ENCODE measurements at places on chromosomes 12 and 14. TPM values are rescaled to one million over a fixed set of nuclear protein-coding genes. Genes with fewer than 3 reads are reported as not detected.

- peaks cover 8% of the 10 kb centered on the region for H3K36me3 ChIP-seq
- no peaks in the 10 kb centered on the region for H3K27me3 ChIP-seq
- DNase-seq, result no peak
- H3K4me1 ChIP-seq, result peaks cover 42% of the 10 kb centered on the region
- no peak overlapping the region for H3K4me3 ChIP-seq
Observed at GRCh38 chr12:122060081-122060501, 18.5 kb upstream of the MLXIP start.

- no peak overlapping the region for H3K4me3 ChIP-seq
- no peaks in the 10 kb centered on the region for H3K4me1 ChIP-seq
- no peaks in the 10 kb centered on the region for H3K27me3 ChIP-seq
- no peak overlapping the region for H3K27ac ChIP-seq
- no peak for DNase-seq
Observed at GRCh38 chr12:31510034-31510433, 80.9 kb downstream of the DENND5B start.

DNA sequence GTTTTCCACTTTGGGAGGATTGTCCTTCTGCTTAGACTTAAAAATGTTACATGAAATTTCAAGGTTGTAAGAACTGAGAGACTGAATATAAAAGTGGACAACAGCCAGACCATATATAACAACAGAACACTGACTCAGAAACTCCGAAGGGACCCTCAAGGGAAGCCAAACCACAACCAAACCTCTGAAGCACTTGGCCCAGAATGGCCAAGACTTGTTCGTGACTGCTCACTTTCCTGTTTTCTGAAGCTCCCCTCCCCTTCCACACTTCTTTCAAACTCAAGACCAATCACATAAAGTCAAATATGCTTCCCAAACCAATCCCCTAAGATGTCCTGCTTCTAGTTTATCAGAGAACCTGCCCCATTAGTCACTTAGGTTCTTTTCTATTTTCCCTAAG is 13.7 kb downstream of the OR6J1 start:
- H3K36me3 ChIP-seq, result no peaks in the 10 kb centered on the region
- H3K27ac ChIP-seq, result no peak overlapping the region
- H3K4me3 ChIP-seq, result no peak overlapping the region
- no peaks in the 10 kb centered on the region for H3K27me3 ChIP-seq
- DNase-seq, result no peak
- H3K4me1 ChIP-seq, result no peaks in the 10 kb centered on the region

DNA sequence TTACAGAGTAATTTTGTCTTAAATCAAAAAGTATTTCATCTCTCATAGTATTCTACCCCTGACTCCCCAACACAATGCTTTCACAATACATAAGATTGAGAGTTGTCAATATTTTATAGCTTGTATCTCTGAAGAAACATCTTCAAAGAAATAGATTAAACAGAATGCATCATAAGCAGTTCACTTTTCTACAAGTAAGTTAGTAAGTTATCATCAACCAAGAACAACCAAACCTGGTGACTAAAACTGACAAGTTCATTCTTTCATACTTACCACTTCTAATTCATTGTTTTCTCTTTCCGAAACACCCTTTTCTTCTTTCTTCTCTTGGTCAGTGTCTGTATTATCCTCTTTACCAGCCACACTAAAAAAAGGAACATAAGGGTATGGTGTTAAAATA is 101.2 kb downstream of the KIF21A start:
- DNase-seq, result no peak
- H3K4me3 ChIP-seq, result no peak overlapping the region
- H3K27ac ChIP-seq, result no peak overlapping the region
- no peaks in the 10 kb centered on the region for H3K27me3 ChIP-seq
- no peaks in the 10 kb centered on the region for H3K36me3 ChIP-seq

GRCh38 chr12:116726694-116727093 is 11.2 kb downstream of the SPRING1 start:
- peaks cover 6% of the 10 kb centered on the region for H3K4me1 ChIP-seq
- H3K4me3 ChIP-seq, result no peak overlapping the region
- no peak for DNase-seq
- peaks cover 8% of the 10 kb centered on the region for H3K36me3 ChIP-seq
- H3K27me3 ChIP-seq, result no peaks in the 10 kb centered on the region
- H3K27ac ChIP-seq, result no peak overlapping the region

Gene CLEC6A
- total RNA-seq, result not detected

GRCh38 chr12:20469300-20469699 is 101.0 kb downstream of the PDE3A start:
- H3K36me3 ChIP-seq, result no peaks in the 10 kb centered on the region
- no peaks in the 10 kb centered on the region for H3K27me3 ChIP-seq
- H3K4me3 ChIP-seq, result no peak overlapping the region
- no peaks in the 10 kb centered on the region for H3K4me1 ChIP-seq
- DNase-seq, result no peak

GRCh38 chr12:96061864-96062453 is 26.6 kb upstream of the LTA4H start:
- H3K4me3 ChIP-seq, result no peak overlapping the region
- DNase-seq, result no peak
- no peaks in the 10 kb centered on the region for H3K36me3 ChIP-seq
- H3K27ac ChIP-seq, result no peak overlapping the region

- H3K4me3 ChIP-seq, result no peak overlapping the region
- H3K27ac ChIP-seq, result no peak overlapping the region
- H3K36me3 ChIP-seq, result no peaks in the 10 kb centered on the region
- DNase-seq, result no peak
Observed at GRCh38 chr12:27208414-27208750, 35.7 kb upstream of the STK38L start.

Gene CELA1
- not detected for total RNA-seq

DNA sequence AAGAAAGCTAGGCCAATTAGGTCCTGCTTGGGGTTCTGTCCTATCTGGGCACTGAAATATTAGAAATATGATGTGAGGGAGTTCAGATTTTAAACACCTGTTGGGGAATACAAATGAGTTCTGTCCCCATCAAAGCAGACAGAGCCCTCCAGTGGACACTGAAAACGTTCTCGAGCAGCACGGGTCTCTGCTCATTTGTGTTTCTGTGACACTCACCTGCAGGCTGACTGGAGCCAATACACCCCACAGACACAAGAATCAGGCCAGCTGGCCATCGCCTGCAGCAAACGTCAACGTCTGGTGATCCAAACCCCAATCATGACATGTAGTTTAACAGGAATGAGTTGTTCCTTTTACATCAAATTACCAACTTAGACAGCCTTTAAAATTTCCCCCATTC is 493.4 kb upstream of the TMEM132C start:
- no peak overlapping the region for H3K27ac ChIP-seq
- H3K4me3 ChIP-seq, result no peak overlapping the region
- no peaks in the 10 kb centered on the region for H3K4me1 ChIP-seq
- H3K27me3 ChIP-seq, result no peaks in the 10 kb centered on the region

GRCh38 chr14:49506650-49507049 is 79.5 kb downstream of the RPS29 start:
- no peaks in the 10 kb centered on the region for H3K4me1 ChIP-seq
- H3K27me3 ChIP-seq, result no peaks in the 10 kb centered on the region
- no peak overlapping the region for H3K4me3 ChIP-seq
- DNase-seq, result no peak
- H3K27ac ChIP-seq, result no peak overlapping the region
- no peaks in the 10 kb centered on the region for H3K36me3 ChIP-seq

Gene RHEBL1
- total RNA-seq, result 1.7 TPM

- peaks cover 68% of the 10 kb centered on the region for H3K4me1 ChIP-seq
- no peaks in the 10 kb centered on the region for H3K36me3 ChIP-seq
- H3K4me3 ChIP-seq, result peak overlapping the region; percentile 92
Observed at GRCh38 chr12:120902846-120903411, 1.2 kb downstream of the SPPL3 start.

DNA sequence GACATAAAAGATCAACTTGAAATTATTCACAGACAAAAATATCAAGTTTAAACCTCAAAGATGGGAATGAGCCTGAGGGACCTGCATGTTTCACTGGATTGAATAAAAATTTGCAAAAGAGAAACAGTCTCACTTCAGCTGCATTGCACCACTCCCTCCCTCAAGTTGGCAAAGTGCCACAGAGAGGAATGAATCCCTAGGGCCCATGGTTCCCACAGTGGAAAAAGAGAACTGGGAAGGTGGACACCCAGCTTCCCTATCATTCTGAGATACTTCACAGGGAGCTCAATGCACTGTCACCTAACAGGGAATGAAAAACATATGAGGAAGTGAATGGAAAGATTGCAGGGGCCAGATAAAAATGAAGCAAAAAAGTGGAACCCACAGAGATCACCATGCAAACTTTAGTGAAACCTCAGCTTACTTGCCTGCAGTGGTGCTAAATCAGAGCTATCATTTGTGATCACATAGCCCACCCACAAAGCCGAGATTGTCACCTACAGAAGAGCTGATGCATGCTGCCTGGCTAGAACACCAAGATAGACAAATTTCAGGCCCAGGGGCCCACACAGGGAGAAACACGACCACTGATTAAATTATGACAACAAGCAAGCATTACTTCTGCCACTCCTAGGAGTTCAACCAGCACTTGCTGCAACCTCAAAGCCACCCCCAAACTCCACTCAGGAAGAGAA is 911.3 kb downstream of the LRFN5 start:
- no peaks in the 10 kb centered on the region for H3K27me3 ChIP-seq
- H3K4me3 ChIP-seq, result no peak overlapping the region
- no peaks in the 10 kb centered on the region for H3K36me3 ChIP-seq
- DNase-seq, result no peak

Gene TRIAP1
- total RNA-seq, result 3.9 TPM

Gene CKB
- 179 TPM for total RNA-seq

DNA sequence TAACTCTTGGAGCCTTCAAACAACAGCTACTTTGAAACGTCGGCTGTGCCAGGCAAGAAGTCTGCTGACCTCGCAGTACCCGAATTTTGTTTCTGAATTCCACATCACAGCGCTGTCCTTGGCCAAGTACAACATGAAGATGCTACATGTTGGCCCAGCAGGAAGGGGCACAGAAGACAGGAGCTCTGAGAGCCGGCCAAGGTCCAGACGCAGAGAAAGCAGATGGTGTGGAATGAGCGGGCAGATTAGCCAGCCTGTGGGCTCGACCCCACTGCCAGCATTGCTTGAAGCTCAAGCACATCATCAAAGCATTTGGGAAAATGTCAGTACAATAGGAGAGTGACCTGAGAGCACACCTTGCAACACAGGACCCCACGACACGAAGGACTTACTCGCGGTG is 64.5 kb downstream of the FZD10 start:
- H3K4me1 ChIP-seq, result no peaks in the 10 kb centered on the region
- DNase-seq, result no peak
- H3K4me3 ChIP-seq, result no peak overlapping the region
- H3K27ac ChIP-seq, result no peak overlapping the region
- H3K27me3 ChIP-seq, result no peaks in the 10 kb centered on the region

Gene MYL2
- not detected for total RNA-seq

DNA sequence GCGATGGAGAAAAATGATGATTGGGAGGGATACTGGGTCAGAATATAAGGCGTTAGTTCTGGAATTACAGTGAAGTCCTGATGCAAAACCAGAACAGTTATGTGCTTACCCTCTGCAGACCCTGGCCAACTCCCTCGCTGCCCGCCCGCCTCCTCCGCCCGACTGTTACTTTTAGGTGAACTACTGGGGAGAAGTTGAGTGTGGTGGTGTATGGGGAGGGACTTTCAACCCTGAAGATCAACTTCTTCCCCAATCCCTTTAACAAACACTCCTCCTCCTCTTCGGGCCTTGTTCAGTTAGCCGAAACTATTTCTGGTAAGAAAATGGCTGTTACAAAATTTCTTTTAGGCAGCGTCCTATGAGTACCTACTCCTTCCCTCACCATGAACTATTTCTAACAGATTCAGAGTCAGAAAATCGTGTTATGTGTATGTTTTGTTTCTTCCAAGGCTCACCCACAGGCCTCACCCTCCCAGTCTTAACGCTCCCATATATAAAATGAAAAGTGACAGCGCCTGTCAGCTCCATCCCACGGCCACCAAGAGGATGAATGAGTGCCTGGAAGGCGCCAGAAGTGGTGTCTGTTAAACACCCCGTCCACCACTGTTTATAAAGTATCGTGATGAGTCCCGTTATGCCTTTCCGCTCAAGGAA is 1.3 kb downstream of the FBXO33 start:
- H3K27me3 ChIP-seq, result no peaks in the 10 kb centered on the region
- H3K4me1 ChIP-seq, result peaks cover 64% of the 10 kb centered on the region
- peak overlapping the region; percentile 98 for H3K27ac ChIP-seq

- DNase-seq, result no peak
- H3K27me3 ChIP-seq, result no peaks in the 10 kb centered on the region
- no peaks in the 10 kb centered on the region for H3K36me3 ChIP-seq
- no peaks in the 10 kb centered on the region for H3K4me1 ChIP-seq
Observed at GRCh38 chr12:20319366-20319765, 49.0 kb upstream of the PDE3A start.

Gene KRT77
- total RNA-seq, result 2.5 TPM

DNA sequence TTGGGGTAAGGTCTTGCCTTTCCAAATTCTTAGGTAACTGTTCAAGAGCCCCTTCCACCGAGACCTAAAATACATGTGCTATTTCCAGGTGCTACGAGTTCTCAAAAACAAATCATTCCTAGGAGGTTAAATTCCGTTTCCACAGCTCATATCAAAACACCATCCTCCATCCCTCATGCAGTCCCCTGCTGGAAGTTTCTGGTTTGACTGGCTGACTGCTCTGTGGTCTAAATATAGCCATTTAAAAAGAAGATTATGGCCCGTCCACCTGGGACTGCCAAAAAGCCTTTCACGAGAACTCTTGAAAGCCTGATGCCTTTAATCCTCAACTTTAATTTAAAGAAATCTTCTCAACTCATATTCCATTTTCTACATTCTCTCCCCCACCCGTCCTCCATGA is 201.5 kb upstream of the MYL2 start:
- no peaks in the 10 kb centered on the region for H3K27me3 ChIP-seq
- H3K4me3 ChIP-seq, result no peak overlapping the region
- peaks cover 10% of the 10 kb centered on the region for H3K4me1 ChIP-seq
- H3K36me3 ChIP-seq, result no peaks in the 10 kb centered on the region
- no peak for DNase-seq

DNA sequence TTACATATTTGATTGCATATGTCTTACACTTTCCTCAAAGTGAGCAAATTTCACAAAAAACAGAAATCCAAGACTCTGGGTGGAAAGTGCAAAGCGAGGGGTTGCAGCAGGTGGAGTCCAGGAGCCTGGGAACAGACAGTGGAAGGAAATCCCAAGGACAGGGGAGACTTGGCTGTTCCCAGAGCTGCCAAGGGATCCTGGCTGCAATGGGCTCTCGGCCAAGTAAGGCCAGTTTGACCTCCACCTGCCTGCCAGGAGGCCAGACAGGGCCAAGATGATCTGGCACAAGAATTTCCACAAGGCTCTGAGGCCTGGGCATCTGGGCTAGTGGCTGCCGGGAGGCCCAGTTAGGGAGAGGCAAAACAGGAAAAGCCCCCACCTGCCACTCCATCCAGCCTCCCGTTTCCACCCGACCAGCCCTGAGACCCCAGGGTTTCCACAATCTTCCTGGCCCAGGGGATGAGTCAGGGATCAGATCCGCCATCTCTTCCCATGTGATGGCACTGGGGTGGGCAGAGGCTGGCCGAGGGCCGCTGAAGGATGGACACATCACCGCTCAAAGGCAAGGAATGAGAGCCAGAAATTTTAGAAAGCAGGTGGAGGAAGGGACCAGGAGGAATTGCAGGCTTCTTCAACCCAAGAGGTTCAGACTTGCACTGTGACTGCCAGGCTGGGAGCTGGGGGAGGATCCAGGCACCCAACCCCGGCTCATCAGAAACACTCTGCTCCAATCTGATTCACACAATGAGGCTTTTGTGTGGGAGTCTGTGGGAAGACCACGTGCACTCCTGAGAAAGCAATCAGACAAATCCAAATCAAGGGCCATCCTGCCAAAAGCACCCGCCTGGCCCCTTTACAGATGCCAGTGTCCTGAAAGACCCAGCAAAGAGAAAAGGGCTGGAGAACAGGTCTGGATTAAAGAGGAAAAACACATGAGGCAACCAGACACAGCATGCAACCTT is 16.3 kb downstream of the SCARB1 start:
- H3K27ac ChIP-seq, result no peak overlapping the region
- H3K4me3 ChIP-seq, result no peak overlapping the region
- no peak for DNase-seq
- peaks cover 16% of the 10 kb centered on the region for H3K4me1 ChIP-seq

Gene TAS2R43
- total RNA-seq, result 7.1 TPM

Data from vagina (tissue), 2 donors.